T-helper 2 cell (primary cell): ENCODE measurements at places on chromosomes 11 and 22.

DNA sequence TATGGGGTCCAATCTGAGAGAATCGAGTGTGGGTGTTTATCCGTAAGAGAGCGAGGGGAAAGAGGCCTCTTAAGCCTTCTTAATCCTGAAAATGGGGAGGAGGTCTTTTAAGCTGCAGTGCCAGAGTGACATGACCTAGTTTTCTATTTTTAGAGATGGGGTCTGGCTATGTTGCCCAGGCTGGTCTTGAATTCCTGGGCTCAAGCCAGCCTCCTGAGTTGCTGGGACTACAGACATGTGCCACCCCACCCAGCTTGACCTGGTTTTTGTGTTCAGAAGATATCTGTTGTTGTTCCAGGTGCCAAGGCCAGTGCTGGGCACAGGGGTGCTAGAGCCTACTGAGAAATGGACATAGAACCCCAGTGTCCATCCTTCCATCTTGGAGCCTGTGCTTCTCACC is 1.4 kb downstream of the BAD start:
- no peak for DNase-seq

DNA sequence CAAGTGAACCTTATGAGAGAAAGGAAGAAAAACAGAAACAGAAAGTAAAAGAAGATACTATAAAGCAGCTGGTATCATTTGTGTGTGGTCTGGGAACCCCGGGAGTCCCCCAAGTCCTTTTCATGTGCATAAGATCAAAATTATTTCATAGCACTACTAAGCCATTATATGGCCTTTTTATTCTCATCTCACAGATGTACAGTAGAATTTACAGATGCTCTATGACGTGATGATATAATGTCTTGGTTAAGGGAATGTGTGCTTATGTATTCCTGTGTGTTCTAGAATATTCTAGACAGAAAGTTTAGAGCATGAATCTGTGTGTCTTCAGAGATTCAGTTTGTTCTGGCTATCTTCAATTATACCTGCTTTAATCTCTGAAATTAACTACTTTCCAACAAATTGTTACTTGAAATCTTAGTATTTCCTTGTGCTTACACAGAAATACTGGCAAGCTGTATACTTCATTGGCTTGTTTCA is 8.6 kb upstream of the TPP1 start:
- DNase-seq, result no peak

DNA sequence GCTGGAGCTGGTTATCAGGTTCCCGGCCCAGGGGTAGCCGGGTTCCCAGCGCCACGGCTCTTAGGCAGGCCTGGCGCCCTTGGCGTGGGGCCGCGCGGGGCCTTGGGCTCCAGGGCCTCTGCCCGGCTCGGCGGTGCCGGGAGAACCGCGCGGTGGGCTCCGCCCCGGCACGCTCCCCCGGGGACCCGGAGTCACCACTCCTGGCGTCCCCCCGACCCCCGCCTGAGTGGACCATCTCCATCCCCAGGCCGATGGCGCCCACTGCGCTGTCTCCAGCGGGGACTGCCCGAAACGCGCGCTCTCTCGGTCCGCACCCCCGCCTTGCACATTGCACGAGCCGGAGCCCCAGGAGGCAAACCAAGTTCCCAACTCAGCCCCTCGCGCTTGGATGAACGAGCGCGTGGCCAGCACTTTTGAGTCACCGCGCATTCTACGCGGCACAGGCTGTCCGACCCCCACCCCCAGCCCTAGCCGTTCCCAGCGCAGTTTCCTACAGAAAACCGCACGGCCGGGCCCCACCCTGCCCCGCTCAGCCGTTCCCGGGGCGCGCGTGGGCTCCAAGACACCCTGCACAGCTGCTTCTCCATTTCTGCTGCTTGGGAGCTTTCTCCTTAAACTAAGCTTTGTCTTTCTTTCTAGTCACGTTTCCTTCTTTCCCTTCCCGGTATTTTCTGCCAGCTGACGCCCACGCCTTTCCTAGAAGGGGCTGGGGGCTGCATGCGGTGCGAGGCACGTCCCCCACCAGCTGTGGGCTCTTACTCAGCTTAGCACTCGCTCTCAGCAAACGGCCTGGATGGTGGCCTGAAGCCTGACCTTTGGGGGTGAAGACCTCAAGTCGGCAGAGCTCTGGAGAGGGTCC is 650 bp upstream of the CHID1 start:
- DNase-seq, result peak; percentile 14

- no peak for DNase-seq
Observed at GRCh38 chr11:64796757-64797541, 6.1 kb downstream of the MAP4K2 start.

DNA sequence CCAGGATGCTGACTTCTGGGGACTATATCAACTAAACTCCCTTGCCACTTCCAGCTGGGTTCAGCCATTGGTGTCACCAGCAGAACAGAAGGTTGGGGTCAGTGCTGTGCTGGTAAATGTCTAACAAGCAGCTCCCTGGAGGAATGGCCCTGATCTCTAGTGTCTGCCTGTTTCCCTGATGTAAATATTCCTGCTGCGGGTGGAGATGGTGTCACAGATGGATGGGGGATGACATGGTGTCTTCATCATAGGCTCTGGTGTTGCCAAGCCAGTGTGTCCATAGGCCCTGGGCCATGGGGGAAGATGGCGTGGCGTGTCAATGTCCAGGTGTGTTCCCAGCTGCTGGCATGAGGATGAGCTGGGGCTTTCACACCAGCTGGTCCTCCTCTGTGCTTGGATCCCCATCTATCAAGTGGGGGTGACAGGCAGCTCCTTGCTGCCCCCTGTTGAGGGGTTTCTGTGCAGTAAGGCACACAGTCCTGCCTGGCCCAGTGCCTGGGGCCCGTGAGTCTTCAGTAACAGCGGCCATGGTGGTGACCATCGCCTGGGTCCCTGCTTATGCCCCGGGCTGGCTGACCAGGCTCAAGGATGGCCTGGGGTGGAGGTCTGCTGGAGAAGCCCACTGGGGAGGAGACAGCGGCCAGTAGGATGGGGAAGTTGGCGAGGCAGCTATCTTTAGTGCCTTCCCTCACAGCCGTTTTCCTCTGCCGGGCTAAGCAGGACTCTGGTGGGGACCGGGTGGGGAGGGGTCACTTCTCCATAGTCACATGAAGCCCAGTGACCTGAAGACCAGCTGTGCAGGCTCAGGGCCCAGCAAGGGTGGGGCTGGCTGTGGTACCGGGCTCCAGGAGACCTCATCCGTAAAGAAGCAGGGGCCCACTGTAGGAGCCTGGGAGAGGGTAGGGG is 12.7 kb downstream of the RPL3 start:
- DNase-seq, result no peak

DNA sequence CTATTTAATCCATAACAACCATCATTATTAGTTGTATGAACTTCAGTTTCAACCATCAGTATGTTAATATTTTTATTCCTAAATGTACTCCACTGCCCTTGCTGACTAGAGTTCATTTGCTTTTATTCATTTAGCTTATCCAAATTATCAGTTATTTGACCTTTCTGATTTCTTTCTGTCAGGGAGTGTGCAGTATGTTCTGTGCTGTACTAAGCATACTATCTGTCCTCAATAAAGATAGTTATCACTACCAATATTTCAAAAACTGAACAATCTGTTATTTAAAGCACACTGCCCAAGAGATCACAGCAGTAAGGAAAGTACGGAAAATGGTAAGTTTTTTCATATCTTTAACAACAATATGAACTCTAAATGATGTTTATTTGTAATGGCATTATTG is 8.3 kb downstream of the SLC36A4 start:
- DNase-seq, result no peak

GRCh38 chr11:47165253-47165840 is 11.3 kb downstream of the ARFGAP2 start:
- DNase-seq, result no peak

DNA sequence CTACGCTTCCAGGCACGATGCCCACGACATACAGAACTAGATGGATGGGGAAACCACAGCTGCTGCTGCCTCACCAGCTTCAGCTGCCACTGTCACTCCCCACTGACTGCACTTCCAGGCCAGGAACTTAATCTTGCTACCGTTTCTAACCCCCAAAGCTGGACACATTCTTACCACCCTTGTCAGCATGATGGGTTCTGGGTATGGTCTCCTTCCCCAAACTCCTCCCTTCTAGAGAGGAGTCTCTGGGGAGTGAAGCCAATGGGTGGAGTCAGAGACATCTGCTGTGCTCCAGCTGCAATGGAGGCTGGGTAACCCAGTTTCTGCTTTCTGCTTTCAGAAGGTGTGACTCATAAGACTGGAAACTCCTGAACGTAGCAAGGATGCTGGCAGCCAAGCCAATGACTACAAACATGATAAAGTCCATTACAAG is 87.0 kb upstream of the THY1 start:
- no peak for DNase-seq

GRCh38 chr11:61489833-61490721 is 18.5 kb upstream of the LRRC10B start:
- no peak for DNase-seq

DNA sequence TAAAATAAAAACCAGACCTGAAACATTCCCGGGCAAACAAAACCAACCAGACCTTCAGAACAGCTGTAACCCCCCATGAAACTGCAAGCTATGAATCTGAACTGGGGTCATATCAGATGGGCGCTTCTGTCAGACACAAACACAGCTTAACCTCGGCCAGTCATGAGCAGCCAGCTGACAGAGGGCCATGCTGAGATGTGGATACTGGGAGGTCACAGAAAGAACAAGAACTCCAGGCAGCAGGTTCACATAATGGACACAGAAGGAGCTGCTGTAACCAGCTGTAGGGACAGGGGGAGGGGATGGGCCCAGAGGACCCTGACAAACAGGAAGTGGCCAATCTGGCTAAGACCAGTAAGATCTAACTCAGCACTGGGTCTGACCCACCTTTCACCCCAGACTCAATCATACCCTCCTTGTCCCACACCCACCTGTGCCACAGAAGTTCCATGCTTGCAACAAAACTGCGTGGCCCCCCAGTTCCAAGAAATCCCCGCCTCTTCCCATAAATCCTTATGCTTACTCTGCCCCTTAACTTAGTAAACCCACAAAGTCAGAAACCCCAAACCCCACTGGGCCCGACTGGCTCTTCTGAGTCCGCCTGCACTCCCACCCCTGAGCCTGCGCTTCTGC is 4.0 kb downstream of the APOL4 start:
- no peak for DNase-seq

GRCh38 chr11:113710989-113711388 is 4.9 kb upstream of the TMPRSS5 start:
- no peak for DNase-seq

GRCh38 chr11:18329196-18329870 is 7.0 kb downstream of the GTF2H1 start:
- no peak for DNase-seq

GRCh38 chr11:1779034-1779805 is 15.5 kb upstream of the CTSD start:
- DNase-seq, result no peak

DNA sequence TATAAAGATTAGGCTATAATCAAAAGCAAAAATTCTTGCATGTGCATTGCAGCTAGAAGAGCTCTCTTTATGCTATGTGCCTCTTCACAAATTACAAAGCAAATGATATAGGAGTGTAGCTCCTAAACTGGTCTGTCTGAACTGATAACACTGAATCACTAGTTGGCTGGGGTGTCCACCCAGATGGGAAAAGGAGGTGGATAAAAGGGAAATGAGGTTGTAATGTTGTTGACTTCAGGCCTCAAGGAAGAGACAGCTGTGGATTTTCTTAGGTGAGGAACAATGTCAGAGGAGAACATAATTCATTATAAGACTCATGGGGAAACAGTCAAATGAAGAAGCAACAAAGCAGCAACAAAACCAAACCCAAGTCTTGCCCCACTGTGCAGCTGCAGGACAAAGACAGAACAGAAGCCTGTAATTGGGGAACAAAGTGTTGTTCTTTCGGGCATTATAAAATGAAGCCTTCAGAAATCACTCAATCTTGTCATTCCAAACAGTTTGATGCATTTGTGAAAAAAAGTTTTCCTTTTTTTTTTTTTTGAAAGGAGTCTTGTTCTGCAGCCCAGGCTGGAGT is 130.1 kb upstream of the DDI1 start:
- no peak for DNase-seq

GRCh38 chr11:46183819-46184218 is 62.6 kb upstream of the PHF21A start:
- DNase-seq, result no peak

DNA sequence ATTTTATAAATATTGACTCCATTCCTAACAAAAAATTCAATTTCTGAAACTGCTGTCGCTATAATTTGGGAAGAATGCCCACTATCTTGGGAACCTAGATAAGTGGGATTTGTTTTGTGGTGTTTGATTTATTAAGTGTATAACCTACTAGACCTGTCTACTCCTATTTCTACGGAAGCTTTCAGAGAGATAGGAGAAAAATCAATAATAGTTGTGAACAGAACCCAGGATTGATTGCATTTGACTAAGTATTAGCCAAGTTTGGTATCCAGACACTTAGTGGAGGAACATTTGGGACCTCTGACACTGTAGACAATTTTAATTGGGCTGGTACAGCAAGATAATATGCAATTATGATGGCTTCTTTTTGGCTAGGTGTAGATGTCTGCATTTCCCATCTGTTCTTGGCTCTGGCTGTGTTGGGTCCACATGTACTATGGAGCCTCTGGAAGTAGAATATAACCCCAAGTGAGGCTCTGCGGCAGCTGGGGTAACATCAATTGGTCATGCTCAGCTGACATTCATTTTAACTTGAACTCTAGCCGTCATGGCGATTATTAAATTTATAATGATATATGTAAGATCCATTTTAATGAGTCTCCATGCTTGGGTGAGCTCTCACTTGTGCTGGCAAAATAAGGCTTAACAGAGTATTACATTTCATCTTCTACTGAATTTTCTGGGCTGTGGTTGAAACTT is 111.5 kb upstream of the E2F8 start:
- DNase-seq, result no peak

GRCh38 chr22:26956371-26956770 is 299.0 kb downstream of the MIAT start:
- DNase-seq, result no peak

DNA sequence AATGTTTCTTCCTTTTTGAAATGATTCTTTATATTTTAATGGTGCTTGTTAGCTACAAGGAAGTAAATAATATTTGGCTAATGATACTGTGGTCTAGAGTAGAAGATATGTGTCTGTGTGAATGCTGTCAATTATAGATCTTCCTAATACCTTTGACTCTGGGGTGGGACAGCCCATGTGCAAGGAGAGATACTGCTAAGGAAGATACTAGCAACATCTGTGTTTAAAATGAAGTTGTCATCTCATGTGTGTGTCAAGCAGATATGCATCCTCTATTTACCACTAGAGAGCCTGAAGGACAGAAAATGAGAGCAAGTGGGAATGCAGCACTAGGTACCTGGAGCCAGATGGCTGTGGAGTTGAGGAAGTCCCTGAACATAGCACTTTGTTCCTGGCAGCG is 34.1 kb downstream of the PPME1 start:
- no peak for DNase-seq

GRCh38 chr22:42673898-42674401 is 24.8 kb upstream of the CYB5R3 start:
- no peak for DNase-seq

DNA sequence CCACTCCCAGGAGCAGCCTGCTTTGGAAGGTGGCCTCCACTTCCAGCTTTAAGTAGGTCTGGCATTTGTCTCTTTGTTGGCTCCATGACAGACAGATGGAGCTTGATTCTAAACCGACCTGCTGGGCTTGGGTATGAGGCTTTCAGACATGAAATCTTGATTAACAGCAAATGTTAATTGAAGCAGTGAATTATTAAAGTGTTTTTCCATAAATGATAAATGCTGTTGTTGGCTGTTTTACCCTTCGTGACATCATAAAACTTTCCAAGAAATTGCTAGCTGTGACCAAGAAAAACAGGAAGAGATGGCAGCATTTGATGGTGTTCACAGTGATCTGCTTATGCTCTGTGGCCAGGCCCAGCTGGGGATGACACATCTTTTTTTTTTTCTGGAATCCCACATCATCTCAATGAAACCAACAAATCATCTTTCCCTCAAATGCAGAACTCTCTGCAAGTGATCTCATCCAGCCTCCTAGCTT is 66.1 kb downstream of the RBMXL2 start:
- no peak for DNase-seq
